ENCODE measurements at places on chromosomes 12 and 14.

DNA sequence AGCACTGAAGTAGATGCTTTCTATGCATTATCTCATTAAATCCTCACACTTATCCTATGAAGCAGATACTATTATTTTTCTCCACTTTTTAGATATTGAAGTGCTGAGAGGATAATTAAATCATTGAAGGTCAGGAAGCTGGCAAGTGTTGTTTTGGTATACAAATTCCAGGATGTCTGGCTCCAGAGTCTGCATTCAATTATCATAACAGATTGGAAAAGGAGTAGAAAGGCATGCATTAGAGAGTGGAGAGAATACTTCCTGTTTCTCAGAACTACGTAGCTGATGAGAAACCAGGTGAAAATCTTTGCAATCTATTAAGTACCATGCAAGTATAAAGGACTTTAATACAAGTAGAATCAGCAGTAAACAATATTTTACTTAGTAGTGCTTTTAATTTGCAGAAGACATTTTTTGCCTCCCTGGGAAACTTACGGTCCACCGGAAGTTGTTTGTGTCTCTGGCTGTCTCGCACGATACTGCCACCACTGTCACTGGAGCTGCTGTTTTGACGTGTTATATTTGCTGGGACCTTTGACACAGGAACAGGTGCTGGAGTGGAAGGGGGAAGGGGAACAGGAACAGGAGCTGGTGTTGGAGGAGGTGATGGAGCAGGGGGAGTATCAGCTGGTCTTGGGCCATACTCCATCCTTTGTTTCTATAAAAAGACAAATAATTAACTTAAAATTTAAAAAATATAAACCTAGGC is 158.0 kb downstream of the EPS8 start:
- no peak for DNase-seq

- DNase-seq: peak; percentile 35
These were observed at the start of gene LRRK2 for GRCh38 chr12:40224439-40225291. TSS of gene LRRK2 (plus strand) at chr12:40224997. CDS start at chr12:40225132, 135 bp downstream.

DNA sequence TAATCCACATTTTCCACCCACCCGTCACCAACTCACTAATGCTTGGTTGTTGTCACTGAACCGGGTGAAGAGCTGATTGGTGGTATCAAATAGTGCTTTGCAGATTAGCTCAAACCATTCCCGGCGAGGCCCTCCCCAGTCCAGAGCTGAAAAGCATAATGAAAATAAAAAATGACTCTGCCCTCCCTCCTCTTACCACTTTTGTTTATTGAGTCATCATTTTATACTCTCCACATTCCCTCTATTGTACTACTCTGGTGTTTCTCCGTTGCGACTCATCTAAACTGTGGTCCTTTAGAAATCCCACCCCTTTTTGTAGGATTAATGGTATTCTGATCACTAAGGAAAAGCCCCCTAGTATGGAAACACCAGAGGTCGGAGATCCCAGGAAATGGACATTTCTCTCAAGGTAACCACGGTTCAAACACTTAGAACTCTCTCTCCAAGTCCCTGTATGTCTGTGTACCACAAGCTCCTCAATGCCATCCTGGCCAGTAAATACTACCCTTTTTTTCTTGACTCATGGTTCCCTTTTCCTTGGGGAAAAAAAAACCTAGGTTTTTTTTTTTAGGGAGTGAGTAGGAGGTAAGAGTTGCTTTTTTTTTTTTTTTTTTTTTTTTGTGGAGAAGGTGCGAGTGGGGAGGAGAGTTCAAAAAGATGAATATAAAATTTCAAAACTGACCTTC is 42.0 kb downstream of the AREL1 start:
- DNase-seq: no peak

DNA sequence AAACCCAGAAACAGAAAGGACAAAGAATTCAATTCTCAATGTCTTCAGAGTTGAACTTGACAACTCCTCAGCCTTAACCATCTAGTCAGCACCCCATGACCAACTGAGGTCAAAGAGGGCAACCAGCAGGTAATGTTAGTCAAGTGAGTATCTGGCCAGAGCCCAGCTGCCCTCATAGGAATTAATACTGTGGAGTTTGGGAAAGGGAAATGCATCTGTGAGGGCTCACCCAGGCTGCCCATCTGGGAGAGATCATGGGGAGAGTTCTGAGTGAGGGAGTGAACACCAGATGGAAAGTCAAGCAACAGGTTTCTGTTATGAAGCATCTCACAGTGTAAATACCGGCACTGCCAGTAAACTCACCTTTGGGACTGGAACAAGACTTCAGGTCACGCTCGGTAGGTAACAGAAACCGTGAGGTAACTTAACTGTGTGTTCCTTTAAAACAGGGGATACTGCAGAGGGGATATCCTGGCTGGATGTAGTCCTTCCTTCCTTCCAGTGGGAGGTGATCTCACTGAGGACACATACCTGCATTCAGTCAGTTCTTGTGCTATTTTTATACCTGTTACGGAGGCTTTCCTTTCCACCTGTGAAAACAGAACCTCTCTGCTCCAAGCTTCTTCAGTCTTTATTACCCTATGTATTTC is 94.4 kb downstream of the DAD1 start:
- no peak for DNase-seq

DNA sequence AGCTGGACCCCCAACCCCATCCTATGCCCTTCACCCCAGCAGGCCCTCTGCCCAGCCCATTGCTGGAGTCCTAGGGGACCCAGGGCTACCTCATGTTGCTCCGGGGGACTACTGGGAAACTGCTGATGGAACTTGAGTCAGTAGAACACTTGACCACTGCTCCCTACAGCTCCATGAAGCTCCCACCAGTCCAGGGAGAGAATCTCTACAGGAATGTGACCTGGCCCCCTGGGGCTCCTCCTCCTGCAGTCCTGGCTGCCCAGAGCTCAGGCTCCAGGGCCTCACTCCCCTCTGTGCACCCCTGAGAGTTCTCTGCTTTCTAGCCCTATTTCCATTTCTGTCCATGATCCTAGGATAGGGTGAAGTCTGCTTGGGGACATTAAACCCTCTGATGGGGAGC is 10.8 kb upstream of the AQP2 start:
- DNase-seq: no peak

- no peak for DNase-seq
These were observed 435 bp downstream of the FOXM1 start for GRCh38 chr12:2876431-2877046.

DNA sequence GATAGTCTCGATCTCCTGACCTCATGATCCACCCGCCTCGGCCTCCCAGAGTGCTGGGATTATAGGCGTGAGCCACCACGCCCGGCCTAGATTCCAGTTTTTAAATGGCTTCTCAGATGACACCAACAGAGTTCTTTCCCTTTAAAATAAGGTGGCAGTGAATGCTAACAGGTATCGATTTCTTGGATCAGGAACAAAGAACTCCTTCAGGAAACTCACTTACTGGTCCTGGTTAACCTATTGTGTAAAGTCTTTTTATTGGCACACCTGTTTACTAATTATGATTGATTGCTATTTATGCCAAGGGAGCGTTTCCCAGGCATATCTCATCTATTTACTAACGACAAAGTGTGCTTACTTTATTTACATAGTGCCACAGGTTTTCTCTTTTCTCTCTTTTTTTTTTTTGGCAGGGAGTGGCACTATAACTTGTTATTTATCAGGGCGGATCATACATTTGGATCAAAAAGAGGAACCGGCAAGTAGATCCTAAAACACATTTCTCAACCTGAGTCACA is 89.7 kb downstream of the GLT1D1 start:
- DNase-seq: no peak

GRCh38 chr12:74349925-74350324 is 187.7 kb upstream of the ATXN7L3B start:
- DNase-seq: no peak

All from naive thymus-derived CD8-positive, alpha-beta T cell (primary cell).